ENCODE measurements at places on chromosomes 11 and 22.
A peak's percentile ranks its signal among the peaks of the same experiment; 100 is the strongest.

GRCh38 chr11:24324211-24324610 is 172.6 kb upstream of the LUZP2 start:
- no peak for DNase-seq

DNA sequence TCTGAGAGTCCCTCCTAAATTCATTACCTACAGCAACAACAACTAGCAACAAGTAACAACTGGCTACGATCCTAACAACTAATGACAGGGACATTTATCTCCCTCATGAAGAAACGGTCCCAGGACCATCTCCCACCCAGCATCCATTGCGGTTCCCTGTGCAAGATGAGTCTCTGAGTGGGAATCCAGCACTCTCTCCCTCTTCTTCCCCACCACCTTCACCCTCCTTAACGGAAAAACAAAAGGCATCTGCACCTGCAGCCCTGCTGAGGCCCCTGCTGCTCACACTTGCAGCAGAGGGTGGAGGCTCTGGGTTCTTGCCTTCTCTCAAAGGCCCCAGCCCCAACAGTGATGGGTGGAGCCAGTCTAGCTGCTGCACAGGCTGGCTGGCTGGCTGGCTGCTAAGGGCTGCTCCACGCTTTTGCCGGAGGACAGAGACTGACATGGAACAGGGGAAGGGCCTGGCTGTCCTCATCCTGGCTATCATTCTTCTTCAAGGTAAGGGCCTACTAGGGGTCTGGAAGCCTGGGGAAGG is at the start of gene CD3G:
Gene CD3G, plus strand, starts transcription at position 364 of the 535 bp plus-strand sequence. Its CDS starts 80 bp downstream, at position 444.
- DNase-seq: no peak

- no peak for DNase-seq
Measured at GRCh38 chr22:42648368-42649245, 585 bp downstream of the CYB5R3 start.

DNA sequence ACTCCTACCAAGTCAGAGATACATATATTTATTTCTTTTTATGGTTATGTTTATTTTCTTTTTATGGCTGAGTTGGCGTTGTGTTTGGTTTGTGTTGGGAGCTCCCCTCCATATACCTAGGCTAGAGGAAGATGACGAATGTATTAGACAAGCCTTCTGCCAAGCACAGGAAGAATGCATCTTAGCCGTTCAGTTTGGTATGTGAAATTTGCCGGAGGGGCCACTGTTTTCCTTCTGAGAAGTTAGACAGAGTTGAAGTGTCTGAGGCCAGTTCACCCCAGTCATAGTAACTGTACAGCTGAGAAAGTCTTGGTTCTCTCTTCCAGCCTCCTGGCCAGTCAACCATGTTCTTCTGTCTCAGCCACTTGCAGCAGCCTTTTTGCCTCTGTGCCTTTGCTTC is 29.8 kb downstream of the TEAD1 start:
- DNase-seq: no peak

DNA sequence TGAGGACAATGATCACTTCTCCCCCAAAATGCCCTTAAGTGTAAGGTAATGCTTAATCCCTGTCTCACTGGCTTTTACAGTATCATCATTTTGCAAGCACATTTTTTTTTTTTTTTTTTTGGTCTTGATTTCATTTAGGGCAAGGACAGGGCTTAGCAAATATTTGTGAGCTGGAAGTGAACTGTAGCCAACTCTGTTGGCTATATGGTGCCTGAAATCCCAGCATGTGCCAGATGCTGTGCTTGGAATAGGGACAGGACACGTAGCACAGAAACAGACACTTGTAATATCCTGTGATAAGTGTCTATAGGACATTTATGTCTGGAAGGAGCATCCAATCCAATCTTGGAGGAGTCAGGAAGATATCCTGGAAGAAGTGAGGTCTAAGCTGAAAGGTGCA is 198.3 kb downstream of the NAV2 start:
- no peak for DNase-seq

- DNase-seq: peak; percentile 68
Measured at GRCh38 chr11:69277074-69277809, 16.7 kb upstream of the MYEOV start.

- no peak for DNase-seq
Measured at GRCh38 chr11:60950933-60951605, 907 bp downstream of the SLC15A3 start.

DNA sequence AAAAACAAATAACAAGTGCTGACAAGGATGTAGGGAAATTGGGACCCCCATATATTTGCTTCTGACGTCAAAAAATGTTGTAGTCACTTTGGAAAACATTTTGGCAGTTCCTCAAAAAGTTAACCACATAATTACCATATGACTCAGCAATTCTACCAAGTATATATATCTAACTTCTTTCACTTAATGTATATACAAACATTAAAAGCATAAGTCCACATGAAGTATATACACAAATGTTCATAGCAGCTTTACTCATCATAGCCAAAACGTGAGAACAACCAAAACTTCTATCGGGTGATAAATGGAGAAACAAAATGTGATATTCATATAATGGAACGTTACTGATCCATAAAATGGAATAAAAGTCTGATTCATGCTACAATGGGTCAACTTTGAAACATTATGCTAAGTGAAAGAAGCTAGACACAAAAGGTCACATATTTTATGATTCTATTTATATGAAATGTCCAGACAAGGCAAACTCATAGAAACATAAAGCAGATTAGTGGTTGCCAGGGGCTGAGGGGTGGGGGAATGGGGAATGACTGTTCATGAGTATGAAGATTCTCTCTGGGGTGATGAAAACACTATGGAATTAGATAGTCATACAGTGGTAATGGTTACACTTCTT is 48.7 kb upstream of the TEAD1 start:
- no peak for DNase-seq

DNA sequence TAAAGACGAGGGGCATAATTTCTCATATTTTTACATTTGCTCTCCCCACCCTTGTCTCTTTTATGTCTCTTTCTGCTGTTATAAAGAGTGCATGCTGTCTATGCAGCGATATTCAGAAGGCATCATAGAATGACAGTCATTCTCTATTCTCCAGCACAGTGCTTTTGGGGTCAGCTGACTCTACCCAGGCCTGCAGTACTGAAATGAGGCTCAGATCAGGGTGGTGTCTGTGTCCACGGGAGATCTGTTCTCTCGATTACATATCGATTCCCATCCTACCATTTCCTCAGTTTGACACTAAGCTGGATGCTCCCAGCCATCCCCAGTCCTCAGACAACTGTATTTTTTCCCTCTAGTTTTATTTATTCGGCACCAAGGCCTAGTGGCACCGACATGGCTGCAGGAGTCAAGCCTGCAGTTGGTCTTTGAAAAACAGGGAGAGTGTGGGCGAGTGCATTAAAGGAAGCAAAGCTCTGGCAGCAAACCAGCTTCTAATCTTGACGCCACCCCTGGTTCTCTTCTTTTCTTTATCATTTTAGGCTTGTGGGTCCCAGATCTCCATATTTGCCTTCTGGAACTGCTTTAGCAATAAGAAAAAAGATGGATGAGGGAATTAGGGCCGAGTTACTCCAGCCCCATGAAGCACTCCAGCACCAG is 71.6 kb upstream of the PICALM start:
- DNase-seq: no peak

GRCh38 chr11:125949271-125950177 is 3.7 kb downstream of the VSIG10L2 start:
- DNase-seq: no peak

GRCh38 chr22:41810022-41810421 is 9.5 kb downstream of the CCDC134 start:
- DNase-seq: no peak

GRCh38 chr11:7486781-7487140 is 1.5 kb downstream of the OLFML1 start:
- DNase-seq: no peak

- no peak for DNase-seq
Measured at GRCh38 chr22:44869196-44869595, 116.8 kb downstream of the ARHGAP8 start.

DNA sequence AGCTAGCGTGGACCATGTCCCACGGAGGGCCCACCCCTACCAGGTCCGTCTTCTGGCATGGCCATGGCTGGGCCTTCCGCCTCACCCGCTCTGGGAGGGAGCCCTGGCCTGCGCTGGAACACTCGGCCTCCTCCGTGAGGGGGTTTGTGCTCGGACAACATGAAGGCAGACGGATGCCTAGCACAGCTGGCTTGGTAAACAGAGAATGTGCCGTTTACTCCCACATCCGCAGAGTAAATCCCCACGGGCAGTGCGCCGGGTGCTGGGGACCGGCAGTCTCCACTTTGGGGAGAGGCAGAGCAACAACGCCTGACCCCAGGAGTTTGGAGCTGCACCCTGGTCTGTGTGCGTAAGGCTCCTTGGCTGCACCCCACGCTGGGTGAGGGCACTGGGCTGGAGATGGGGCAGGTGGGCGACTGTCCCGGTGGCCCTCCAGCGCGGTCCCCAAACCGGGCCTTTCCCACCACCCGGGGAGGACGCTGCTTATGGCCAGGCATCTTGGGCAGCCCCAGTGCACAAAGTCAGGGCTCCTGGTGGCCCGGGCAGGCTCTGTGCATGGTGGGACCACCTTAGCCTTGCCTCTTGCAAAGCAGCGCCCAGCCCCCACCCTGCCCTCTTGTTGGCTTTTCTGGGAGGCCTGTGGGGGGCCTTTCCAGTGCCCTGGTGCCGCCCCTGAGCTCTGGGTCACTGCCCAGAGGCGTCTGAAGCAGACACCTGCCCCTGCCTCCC is 30.7 kb upstream of the MUC5AC start:
- peak; percentile 81 for DNase-seq

DNA sequence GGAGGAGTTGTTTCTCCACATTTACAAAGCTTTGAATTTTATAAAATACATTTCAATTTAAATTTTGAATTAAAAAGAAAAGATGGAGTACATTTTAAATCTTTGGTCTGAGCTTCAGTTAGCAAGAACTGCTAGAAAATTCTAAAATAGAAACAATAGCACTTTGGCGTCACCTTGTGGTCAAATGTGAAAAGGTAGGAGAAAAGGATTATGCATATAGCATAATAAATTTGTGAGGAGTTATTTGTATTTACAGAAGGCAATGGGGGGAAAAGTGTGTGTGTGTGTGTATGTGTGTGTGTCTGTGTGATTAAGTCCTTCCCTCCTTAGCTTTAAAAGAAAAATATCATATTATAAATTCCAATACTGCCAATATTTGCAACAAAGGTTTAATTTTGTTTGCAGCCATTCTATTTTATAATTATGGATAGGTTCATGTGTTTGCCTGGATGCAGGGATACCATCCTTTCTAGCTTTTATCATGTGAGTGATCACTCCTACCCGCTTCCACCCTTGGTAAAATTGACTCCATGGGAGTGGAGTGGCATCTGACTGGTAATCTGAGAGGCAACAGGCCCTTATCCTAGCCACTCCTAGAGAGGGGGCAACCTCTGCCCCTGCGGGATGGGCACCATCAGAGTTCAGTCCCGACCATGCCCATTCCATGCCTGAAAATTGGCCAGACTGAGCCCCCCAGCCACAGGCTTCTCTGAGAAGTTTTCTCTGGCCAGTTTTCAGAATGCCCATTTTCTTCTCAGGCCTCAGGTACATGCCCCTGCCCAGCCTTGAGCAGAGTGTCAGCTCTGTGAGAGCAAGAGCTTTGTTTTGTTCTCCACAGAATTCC is 13.6 kb upstream of the LGR4 start:
- DNase-seq: no peak

DNA sequence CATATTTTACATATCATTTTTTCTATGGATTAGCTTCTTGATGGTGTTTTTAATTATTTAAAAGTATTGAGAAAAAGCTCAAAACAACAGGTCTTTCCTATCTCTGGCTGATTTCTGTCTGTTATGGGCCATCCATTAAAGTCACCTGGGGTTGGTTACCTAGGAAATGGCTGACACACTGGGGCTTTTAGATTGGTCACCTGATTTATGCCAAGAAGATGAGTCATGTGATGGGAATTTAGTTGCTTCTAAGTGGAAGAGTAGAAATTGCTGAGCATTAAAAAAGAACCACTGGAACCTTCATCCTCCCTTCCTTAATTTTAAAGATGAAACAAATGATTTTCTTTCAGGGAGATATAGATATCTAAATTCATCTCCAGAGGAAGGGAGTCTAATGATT is 48.8 kb upstream of the LARGE1 start:
- DNase-seq: no peak

- DNase-seq: no peak
Measured at GRCh38 chr11:108170184-108170583, 48.8 kb downstream of the ACAT1 start.

DNA sequence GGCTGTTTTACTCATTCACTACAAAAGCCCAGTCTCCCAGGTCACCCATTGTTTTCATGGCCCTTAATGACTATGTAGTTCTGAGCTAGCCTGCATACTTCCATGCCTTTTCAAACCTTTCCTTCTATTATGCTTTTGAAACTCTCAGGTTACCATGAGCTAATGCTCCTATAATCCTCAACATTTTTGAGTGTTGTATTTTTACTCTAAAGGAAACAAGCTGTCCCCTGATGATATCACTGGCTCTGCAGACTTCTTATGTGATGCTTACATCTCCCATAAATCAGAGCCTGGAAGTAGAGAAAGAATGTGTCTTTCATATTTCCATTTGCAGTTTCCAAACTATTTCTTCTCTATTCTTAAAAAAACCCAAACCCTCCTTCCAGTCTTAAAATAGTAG is 159.0 kb upstream of the RAG2 start:
- DNase-seq: no peak

DNA sequence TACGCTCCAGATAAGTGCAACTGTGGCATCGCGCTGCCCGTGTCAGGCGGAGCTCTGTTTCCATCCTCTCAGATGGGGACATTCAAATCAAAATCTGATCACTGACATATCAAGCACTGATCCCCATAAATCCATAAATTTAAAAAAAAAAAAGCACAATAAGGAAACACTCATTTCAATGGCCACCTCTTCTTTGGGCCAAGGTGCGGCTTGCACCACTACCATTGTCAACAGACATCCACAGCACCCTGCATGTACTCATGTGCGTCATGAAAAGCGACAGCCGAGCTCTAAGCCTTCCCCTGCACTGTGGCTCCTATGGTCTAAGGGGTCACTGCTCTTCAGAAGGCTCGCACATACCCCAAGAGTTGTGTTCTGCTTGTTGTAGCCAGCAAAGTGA is 26.7 kb upstream of the SERPIND1 start:
- no peak for DNase-seq

DNA sequence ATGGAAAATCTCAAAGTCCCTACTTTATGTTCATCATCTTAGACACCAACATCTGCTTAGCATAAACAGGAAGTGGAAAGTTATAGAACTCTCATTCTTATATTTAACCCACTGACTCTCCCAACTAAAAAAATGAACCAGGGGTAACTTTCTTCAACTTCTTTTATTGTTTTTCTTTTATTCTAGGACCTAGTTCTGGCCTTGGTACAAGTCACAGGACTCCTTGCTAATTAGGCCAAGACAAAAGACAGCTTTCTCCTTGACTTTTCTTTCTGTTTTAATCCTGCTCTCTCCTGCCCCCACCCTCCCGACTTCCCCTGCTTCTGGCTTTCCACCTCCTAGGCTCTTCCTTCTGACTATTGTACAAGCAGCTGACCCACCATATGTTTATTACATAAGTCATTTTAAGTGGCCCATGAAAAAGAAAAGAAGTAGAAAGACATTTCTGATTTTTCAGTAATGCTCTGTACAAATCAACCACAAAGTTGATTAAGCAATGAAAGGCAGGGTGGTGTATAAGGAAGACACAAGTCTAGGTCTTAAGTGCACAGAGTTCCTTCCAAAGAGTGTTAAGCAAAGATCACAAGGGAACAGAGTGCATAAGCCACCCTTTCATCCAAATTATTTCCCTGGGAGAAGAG is 18.3 kb downstream of the JAML start:
- DNase-seq: no peak
